ENCODE measurements at places on chromosomes 5 and 9.

- no peak for DNase-seq
These were observed 10.2 kb upstream of the STING1 start for GRCh38 chr5:139492700-139493192.

DNA sequence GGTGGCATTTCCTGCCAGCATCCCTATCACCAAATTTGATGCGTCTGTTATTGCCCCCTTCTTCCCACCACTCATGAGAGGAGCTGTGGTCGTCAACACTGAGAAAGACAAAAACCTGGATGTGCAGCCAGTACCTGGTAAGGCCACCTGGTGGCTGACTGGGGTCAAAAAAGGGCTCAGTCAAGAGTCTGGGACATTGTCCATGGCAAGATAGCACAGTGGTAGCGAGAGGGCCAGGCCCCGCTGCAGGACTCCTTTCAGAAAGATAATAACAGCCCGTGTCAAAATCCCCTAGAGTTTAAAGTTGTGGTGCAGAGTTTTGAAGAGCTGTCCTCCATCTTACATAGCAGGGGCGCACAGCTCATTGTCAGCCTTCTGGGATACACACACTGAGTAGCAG is 40.8 kb downstream of the CSF1R start:
- no peak for DNase-seq

- DNase-seq, result no peak
These were observed at the start of gene CD14 for GRCh38 chr5:140633021-140633471. Gene CD14 (minus strand): TSS chr5:140633175. CDS start chr5:140633071, 104 bp downstream.

DNA sequence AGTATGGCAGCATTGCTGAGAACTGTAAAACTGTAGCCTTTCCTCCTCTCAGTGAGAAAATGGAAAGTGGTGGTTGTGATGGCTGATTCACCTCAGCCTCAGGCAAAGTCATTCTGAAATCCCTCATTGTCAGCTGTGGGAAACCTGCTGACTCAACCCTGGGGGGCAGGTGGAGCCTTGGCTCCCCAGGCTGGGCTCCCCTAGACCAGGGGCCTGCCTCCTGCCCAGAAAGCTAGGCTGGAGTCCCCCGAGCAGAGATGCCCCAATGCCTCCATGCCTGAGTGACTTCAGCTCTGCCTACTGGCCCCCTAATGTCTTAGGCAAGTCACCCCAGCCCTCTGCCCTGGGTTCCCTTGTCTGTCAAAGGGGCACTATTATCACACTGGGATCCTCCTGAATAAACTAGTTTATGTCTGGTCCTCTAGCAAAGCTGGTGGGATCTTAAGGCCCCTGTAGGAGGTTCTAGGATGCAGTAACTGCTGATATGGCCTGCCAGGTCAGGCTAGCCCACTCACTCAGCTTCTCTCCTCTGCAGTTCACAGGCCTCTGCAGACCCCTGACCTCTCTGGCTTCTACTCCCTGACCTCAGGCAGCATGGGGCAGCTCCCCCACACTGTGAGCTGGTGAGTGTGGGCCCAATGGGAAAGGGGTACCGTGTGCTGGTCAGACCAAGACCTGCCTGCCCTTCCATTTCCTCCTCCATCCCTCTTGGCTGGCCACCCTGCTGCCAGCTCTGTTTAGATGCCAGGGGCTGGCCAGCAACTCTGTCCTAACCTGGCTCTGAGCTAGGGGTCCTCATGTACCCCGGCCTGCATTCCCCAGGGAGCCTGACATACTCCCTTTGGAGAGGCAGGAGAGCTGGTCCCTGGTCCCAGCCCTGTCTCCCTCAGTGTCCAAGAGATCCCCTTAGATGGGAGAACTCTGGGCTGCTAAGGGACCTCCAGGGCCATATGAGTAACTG is 24.2 kb downstream of the TCF7 start:
- no peak for DNase-seq

DNA sequence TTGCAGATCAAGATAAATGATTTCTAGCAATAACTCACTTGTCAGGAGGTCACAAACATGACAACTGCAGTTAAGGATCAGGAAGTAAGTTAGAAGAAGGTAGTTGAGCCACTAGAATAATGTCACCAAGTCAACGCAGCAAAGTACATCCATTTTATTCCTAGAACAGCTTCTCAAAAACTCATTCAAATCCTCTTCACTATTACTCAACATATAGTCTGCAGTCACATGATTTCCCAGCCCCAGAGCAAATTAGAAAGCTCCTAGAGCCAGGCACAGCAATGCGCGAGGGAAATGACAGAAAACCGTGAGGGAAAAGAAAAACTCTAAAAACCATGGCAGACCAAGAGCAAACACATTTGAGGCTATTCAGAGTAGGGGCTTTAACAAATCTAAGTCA is 49.9 kb upstream of the ZNF622 start:
- no peak for DNase-seq

GRCh38 chr9:127974769-127975261 is 6.0 kb downstream of the EEIG1 start:
- DNase-seq, result no peak

DNA sequence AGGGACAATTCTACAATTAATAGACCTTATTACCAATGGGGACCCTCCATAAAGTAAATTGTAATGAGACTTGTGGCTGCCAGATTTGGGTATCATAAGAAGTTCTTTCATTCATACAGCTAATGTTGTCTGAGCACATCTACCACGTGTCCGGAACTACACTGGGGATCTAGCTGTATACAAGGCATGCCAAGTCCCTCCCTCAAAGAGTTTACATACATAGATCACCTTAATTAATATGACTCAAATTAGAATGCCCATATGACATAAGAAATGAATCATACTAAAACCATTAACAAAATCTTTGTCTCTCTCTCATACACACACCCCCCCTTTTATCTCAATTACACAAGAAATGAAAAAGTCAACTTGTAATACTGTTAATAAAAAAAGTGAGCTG is 18.0 kb upstream of the NR4A3 start:
- no peak for DNase-seq

Data from NCI-H1417 treated with DMSO at 0.1 percent for 48 hours (cell line).